ENCODE measurements at places on chromosomes 1 and 21.
A peak's percentile ranks its signal among the peaks of the same experiment; 100 is the strongest.

DNA sequence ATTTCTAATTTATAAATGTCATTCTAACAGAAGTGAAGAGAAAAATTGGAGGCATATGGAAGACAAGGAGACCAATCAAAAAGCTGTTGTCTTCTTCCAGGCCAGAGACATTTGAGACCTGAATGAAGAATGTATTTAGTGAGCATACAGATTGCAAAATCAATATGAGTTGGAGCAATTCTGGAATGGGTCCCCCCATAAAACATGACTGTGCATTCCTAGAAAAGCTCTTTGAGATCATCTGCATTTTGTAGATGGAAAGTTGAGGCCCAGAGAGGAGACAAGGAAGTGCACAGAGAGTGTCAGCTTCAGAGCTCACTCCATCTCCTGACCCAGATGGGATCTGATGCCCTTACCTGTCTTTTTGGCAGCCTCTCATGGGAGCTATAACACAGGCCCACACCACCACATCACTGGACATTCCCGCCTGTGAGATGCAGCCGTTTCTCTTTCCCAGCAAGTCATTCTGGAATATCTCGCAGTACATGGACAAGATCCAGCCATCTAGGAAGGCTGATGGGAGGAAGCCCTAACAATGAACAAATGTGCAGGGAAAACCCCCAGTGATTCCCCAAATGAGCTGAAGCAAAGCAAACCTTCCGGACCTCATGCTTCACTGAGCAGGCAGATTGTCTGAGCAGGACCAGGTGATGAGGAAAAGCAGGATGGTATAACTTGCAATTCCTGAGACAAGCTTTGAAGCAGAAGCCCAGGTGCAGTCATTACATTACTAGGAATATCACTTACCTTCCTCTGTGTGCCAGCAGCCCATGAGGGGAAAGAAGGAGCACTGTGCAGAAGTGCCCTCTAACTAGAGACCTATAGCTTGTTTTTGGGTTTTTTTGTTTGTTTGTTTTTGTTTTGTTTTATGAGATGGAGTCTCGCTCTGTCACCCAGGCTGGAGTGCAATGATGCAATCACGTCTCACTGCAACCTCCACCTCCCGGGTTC is 445.6 kb downstream of the PLPP3 start:
- DNase-seq = no peak

DNA sequence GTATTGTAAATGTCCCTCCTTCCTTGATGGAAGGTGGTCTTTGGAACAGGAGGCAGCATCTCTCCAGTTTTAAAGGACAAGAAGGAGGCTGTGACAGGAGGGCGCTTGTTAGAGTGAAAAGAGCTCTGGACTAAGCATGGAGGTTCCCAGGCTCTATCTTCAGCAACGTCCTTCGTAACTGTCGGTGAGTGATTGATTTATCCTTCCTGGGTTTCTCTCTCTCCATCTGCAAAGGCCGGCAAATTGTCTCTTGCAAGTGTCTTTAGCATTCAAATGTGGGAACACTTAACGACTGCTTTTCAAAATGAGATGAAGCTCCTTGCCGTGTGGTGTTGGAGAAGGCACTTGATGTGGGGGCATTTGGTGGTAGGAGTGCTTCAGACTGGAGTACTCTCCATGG is 15.2 kb downstream of the S100A11 start:
- DNase-seq = no peak

DNA sequence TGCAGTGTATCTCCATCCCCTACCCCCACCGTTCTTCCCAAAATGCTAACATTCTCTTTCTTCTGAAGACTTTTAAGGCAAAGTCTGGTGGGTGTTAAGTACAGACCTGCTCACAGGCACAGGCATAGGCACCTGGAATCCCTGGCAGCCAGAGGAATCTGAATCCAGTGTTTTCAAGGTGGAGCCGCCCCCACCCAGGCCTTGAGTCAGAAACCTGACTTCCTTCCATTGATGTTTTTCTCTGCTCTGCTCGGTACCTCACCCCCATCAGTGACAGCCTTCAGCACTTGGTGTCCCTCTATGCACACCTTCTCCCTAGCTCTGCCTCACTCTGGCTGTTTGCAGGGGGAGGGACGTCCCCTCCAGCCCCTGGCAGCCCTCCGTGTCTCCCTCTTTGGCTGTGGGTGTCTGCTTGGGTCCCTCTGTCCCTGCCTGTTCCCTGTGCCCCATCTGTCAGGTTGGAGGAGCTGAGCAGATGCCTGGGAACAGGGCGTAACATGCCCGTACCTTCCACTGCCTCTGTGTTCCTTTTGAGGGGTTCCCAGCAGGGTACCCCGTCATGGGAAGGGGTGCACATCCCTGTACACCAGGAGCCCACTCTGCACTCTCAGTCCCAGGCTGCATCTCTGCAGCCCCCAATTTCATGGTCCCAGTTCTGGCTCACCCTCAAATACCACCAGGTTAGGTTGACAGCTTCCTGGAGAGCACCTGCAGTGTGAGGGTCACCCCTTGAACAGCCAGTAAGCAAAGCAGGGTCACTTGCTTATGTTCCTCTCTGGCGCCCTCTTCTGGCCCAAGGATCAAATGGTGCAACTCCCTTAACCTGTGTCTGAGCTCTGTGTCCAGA is 6.7 kb downstream of the NCDN start:
- DNase-seq = peak; percentile 57

DNA sequence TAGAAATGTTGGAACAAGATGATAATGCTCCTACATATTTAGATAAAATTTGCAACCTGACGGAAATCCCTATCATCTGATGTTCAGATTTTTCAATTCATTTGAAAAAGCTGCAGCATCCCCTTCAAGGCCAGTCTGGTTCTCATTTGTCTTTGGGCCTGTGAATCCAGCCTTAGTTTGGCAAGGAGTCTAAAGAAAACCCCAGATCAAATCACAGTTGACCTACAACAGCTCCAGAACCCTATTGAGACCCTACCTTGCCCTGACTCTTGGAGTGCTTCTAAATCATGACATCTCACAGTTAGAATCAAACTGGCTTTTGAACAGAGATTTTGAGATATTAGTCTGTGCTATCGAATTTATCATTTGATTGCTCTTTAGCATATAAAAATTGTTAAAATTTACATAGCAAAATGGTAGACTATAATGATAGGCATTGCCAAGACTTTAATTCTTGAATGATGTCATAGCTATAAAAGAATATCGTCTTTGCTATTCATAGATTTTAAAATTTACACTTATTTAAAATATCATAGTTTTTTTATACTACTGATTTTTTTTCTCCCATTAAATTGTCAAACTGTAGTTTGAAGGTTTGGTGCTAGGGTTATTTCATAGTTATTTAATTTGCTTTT is 2.2 kb downstream of the PPP2R5A start:
- DNase-seq = no peak

GRCh38 chr1:34270181-34270580 is 93.5 kb downstream of the C1orf94 start:
- no peak for DNase-seq

DNA sequence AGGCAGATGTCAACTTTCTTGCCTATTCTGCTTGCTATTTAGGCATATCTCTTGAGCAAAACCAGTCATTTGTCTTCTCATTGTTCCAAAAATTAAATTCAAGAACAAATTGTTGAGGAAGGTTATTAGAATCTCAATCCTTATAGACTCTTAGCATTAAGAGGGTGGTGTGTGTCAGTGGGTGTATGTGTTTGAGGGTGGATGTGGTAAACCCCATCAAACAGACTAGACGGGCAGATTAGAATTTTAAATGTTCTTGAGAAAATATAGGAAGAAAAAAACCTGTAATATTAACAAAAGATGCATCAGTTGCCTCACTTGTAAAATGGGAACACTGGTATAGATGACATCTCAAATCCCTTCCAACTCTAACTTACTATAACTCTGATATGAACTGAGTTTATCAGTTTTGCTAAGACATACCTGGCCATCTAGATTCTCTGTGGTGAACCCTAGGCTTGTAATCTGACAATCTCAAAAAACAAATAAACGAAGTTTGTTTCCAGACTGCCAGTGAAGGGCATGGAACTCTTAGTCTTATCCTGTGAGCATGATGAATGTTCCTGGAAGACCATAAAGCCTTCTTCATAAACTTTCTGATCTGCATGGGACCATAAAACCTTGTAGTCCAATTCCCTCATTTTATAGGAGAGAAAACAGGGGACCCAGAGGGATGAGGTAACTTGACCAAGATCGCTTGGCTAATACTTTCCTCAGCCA is 176.3 kb upstream of the SGIP1 start:
- DNase-seq = no peak

DNA sequence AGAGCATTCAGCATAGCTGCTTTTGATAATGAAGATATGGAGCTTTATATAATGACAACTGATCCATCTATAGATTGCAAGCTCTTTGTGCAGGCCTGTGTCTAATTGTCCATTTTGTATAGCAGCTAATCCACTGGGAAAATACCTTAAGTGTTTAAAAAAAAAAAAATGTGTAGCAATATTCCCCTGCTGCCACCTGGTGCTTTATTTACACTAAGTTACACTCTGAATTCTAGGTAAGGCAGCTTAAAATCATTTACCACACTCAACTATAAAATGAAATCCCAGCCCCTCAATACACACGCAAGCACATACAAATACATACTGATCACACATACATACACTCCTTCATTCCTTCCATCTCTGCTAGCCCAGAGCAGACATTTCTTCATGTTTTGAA is 49.1 kb upstream of the BCL9 start:
- DNase-seq = no peak

GRCh38 chr1:29746076-29746665 is 509.8 kb downstream of the PTPRU start:
- no peak for DNase-seq

DNA sequence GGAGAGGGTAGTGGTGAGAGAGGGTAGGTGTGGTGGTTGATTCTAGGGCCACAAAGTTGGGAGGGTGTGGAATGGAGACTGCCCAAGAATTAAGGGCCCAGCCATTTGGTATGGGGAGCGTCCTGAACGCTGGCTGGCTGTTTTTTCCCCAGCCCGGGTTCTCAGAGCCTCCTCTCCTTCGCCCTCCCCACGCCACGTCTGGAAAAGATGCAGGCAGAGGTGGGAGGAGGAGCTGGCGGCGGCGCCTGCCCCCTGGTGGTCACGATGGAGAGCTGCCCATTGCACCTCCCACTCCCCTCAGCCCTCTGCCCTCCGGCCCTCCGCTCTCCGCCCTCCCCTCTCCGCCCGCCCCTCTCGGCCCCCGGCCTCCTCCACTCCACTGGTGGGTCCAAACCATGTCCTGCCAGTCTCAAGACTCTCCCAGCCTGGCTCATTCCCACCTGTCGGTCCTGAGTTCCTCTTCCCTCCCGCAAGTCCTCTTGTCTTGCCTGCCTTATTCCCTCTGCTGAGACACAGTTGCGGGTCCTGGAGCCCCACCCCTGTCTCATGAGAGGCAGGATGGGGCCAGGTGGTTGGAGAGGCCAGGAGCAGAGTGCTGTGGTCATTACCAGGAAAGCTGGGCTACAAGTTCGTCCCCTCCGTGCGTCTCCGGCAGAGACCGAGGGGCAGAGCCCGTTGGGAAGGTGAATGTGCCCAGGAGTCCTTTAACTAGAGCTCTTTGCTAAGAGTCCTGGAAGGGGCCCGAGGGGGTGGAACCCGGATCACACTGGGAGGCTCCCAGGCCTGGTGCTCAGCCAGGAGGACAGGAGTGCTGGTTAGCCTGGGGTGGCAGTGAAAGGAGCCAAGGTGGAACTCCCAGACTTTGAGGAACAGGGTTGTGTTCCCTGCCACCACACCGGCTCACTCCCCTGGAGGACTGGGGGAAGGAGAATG is 22.6 kb downstream of the ETNK2 start:
- DNase-seq = peak; percentile 44

GRCh38 chr1:41700986-41701535 is 216.6 kb upstream of the EDN2 start:
- no peak for DNase-seq

GRCh38 chr21:18370301-18370700 is 33.3 kb downstream of the TMPRSS15 start:
- DNase-seq = no peak

GRCh38 chr1:31699341-31699891 is 4.4 kb downstream of the COL16A1 start:
- DNase-seq = no peak

GRCh38 chr1:46087891-46088290 is 44.5 kb downstream of the PIK3R3 start:
- no peak for DNase-seq

DNA sequence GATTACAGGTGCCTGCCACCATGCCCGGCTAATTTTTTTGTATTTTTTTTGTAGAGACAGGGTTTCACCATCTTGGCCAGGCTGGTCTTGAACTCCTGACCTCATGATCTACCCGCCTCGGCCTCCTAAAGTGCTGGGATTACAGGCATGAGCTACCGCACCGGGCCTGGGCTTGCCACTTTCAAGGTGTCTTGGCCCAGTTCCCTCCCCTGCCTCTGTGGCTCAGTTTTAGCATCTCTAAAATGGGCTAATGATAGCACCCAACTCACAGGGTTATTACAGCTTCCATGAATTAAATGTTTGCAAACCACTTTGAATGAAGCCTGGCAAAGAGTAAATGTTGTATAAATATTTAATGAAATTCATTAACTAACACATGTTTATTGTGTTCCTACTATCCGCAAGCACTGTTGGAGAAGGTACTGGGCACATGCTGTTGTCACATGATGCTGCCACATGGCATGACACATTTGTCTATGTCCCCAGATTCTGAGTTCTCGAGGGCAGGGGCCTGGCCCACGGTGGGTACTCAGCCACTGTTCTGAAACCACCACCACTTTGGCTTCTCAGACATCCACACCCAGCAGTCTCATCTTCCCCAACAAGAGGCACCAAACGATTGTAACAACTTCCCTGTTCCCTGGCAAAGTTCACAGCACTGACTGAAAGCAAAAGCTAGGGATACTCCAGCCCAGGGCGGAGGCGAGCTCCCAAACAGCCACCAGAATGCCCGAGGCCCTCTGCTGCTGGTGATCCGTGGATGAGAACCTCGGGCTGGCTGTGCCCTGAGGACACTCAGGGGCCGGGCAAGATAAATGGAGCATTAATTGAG is 9.7 kb downstream of the IFFO2 start:
- DNase-seq = no peak

DNA sequence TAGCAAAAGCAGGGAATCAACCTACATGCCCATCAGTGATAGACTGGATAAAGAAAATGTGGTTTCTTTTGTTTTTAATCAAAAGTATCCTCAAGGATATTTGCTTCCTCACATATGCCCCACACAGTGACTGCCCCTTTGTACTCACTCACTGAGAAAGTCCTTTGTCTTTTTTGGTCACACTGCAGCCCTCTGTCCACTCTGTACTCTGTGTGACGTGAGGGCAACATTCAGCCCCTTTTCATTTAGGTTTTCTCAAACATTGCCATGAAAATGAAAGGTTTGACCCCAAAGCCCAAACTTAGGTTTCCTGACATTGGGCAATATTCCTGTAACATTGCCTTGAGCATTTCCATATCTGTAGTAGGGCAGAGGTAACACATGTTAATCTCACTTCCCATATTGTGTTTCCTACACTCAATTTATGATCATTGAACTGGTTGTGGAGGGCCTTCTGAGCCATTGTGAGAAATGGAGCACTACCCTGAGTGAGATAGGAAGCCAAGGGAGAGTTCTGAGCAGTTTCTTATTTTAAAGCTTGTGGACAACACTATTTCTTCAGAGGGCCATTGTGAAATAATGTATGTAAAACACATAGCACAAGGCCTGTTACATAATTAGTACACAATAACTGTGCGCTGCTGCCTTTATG is 501.9 kb upstream of the C1orf87 start:
- DNase-seq = no peak

Data from stimulated activated CD8-positive, alpha-beta memory T cell treated with anti-CD3 and anti-CD28 coated beads, Interleukin-15, amount 100 ng/mL, for 48 hours (primary cell).